Subcutaneous adipose tissue (tissue), 4 donors: ENCODE measurements at places on chromosomes 2 and 18. TPM values are rescaled to one million over a fixed set of nuclear protein-coding genes. Genes with fewer than 3 reads are reported as not detected.

NAT8 gene
- total RNA-seq, result not detected

GRHL1 gene
- 0.88 TPM for total RNA-seq

SERPINB3 gene
- not detected for total RNA-seq

ELP2 gene
- 78.4 TPM for total RNA-seq

DSG4 gene
- total RNA-seq, result not detected
